Suppressor macrophage treated with lipopolysaccharide for 1 hour (primary cell): ENCODE measurements at places on chromosomes 5 and 9.
A peak's percentile ranks its signal among the peaks of the same experiment; 100 is the strongest.

GRCh38 chr9:76598981-76599380, 140.0 kb downstream of the GCNT1 start:
- DNase-seq = peak; percentile 59

- peak; percentile 48 for DNase-seq
Measured at GRCh38 chr5:91556-92263, at the start of gene PLEKHG4B. TSS of gene PLEKHG4B (plus strand) at chr5:92168. CDS start at chr5:92232, 64 bp downstream.

GRCh38 chr5:102283102-102283797, 12.8 kb downstream of the SLCO4C1 start:
- peak; percentile 79 for DNase-seq

- no peak for DNase-seq
Measured at GRCh38 chr5:64746446-64746845, 22.0 kb downstream of the SREK1IP1 start.

- DNase-seq = no peak
Measured at GRCh38 chr5:159189310-159189709, 20.0 kb downstream of the RNF145 start.

- DNase-seq = no peak
Measured at GRCh38 chr5:23164971-23165370, 311.8 kb upstream of the CDH12 start.

GRCh38 chr5:177454397-177455035, 7.9 kb downstream of the PRR7 start:
- peak; percentile 97 for DNase-seq

- DNase-seq = peak; percentile 43
Measured at GRCh38 chr5:134738963-134739661, 764 bp downstream of the CAMLG start.

DNA sequence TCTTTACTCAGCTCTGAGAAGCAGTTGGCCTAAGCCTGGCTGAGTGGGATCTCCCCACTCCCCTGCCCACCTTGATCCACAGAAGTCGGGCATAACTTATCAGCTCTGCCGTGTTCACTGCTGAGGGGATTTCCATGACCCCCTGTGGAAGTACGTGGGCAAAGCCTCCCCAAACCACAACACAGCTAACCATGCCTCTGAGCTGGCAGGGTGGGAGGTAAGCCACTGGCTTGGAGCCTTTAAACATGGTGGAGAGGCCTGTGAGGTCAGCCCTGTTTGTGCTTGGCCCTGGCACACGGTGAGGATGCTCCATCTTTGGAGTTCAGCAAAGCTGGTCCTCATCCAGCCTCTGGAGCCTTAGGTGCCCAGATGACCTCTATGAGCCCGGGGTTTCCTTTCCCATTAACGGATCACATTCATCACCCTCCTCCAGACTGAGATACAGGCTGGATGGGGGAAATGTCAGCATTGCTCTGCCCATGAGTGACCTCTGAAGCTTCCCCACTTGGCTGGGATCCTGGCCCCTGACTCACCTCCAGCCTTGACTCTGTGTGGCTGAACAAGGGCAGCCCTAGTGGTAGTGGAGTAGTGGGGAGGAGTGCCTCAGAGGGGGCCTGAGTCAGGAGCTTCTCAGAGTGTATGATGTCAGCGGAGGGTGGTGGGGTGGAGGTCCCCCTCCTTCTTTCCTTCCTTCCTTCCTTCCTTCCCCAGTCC, 6.2 kb downstream of the PDLIM4 start:
- DNase-seq = peak; percentile 91

- no peak for DNase-seq
Measured at GRCh38 chr9:128097543-128098296, 29.7 kb downstream of the SLC25A25 start.
